Breast epithelium (tissue), 4 donors: ENCODE measurements at places on chromosomes 7 and 10. TPM values are rescaled to one million over a fixed set of nuclear protein-coding genes. Genes with fewer than 3 reads are reported as not detected.

The FAM24B gene
- 5.4 TPM for total RNA-seq

The OPN1SW gene
- not detected for total RNA-seq

The PILRB gene
- total RNA-seq = 33.8 TPM

The OR9A4 gene
- total RNA-seq = 0.66 TPM

The GDF10 gene
- 2.0 TPM for total RNA-seq

The PIP gene
- 1.6 TPM for total RNA-seq

The AKR1C4 gene
- not detected for total RNA-seq

The CLCN1 gene
- total RNA-seq = not detected

The MET gene
- 25.8 TPM for total RNA-seq

The MRPS16 gene
- 40.6 TPM for total RNA-seq

The CCT6A gene
- total RNA-seq = 137 TPM

The SPDYE11 gene
- total RNA-seq = not detected

The CDC123 gene
- 86.7 TPM for total RNA-seq

The FAM25C gene
- not detected for total RNA-seq

The FAM13C gene
- total RNA-seq = 13.9 TPM

The KNDC1 gene
- total RNA-seq = 0.98 TPM

The KLHDC10 gene
- total RNA-seq = 23.3 TPM

The PNLIPRP1 gene
- total RNA-seq = not detected

The TECTB gene
- total RNA-seq = not detected

The ALOX5 gene
- 49.0 TPM for total RNA-seq

The PAPOLB gene
- 0.48 TPM for total RNA-seq
